Activated CD8-positive, alpha-beta memory T cell treated with anti-CD3 and anti-CD28 coated beads, Interleukin-2, amount 10 ng/mL, durations not matched to agents 7 days and 5 days (primary cell): ENCODE measurements at places on chromosomes 13 and 19.

GRCh38 chr13:30142486-30143211, 164.7 kb downstream of the KATNAL1 start:
- DNase-seq = no peak

- DNase-seq = no peak
Observed at GRCh38 chr19:13768510-13768909, 4.2 kb downstream of the MRI1 start.

- no peak for DNase-seq
Observed at GRCh38 chr13:59360108-59360507, 803.6 kb downstream of the DIAPH3 start.

- no peak for DNase-seq
Observed at GRCh38 chr19:10782795-10783194, 53.2 kb downstream of the TMED1 start.

DNA sequence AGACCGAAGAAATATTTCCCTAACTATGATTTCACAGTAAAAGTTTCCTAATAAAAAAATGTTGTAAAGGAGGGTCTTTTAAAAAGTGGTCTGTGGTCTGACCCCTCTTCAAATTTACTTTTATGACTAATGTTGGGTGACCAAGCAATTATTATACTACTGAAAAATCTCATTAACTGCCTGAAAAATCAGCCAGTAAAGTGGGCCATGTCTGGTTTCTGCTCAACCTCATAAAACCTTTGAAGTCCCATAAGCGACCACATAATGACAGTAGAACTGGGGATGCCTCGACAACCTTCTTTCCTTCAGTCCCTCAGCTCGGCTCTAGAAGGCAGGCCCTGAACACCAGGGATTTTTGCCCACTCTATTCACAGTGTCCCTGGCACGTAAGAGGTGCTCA, 434.3 kb downstream of the EFNB2 start:
- no peak for DNase-seq

DNA sequence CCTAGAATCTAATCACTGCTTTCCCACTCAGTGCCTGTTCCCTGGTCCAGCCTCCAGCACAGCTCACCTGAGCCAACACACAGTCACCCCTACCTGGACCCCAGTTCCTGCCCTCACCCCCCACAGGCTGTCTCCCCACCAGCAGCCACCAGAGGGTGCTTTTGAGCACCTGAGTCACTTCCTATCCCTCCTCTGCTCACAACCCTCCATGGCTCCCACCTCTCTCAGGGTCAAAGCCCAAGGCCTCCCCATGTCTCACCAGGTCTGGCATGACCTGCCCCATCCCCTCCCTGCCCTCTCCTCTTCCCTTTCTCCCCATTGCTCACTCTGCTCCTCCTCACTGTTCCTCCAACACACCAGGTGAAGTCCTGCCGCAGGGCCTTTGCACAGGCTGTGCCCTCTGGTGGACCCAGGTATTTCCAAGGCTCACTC, 7.1 kb upstream of the DPP9 start:
- DNase-seq = peak; percentile 76

DNA sequence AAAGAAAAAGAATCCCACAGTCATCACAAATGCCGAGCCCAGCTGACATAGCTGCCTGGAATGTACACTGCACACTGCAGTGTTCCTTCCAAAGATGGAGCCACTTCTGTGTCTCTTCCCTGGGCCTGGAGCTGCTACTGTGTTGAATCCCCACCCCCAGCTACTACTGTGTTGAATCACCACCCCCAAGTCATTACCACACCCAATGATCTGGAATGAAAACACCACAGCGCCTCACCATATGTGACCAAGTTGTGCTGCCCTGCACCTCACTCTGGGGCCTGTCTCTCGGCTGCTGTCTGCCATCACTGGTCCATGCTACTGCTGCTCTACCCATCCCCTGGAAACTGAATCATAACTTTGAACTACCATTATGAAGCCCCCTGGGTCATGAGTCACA, 861.2 kb downstream of the UQCRFS1 start:
- DNase-seq = no peak

DNA sequence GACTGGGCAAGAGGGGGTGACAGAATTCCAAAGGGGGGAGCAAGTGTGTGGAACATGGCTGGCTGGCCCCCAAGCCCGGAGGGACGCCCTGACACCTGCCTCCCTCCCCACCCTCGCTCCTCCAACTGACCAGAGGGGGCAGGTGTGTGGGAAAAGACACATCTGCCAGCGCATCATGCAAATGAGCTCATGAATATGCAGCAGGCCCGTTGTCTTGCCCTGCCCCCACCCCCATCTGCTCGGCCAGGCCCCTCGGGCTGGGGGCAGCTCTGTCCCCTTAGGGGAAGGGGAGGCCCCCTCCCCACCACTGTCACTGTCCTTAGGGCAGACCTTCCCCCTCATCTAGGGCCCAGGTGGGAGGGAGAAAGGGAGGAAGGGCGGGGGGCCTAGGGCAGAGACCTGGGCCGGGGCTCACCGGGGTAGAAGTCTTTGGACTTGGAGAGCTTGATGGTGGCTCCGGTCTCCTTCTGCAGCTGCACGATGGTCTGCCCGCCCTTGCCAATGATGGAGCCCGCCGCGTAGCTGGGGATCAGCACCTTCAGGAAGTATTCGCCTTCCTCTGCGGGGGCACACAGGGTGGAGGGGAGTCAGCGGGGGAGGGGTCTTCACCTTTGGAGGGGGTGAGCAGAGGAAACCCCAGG, 12.9 kb downstream of the NOVA2 start:
- DNase-seq = no peak

DNA sequence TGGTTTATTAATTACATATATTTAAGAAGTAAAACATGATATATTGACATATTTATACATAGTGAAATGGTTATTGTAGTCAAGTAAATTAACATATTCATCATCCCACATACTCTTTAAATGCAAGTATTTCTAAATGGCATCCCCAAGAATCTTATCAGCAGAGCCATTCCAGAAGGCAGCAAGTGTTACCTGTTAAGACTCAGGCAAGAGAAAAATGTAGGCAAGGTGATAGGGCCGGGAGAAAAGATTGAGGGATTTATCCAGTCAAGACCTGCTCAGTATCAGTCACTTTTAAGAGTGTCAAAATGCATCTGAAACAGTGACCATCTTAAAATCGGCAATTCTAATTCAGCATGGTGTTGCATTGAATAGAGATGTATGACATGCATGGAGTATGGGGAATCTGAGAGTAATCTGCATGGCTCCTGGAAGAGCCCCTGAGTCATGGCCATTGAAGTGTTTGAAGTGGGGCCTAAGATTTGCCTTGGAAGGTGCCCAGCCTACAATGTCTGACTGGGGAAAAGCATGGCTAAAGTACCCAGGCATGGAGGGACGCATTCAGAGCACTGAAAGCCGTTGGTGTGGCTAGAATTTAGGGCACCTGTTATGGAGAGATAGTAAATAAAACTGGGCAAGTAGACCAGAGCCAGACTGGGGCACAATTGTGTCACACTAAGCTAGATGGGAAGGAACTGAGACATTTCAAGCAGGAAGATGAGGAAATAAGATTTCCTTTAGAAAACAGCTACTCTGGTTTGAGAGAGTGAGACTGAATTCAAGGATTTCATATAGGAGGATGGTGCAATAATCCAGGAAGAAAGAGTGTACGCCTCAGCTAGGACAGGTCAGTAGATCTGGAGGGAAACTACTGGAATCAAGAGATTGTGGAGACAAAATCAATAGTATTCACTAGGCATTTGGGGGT, 25.0 kb upstream of the C1QTNF9B start:
- no peak for DNase-seq

DNA sequence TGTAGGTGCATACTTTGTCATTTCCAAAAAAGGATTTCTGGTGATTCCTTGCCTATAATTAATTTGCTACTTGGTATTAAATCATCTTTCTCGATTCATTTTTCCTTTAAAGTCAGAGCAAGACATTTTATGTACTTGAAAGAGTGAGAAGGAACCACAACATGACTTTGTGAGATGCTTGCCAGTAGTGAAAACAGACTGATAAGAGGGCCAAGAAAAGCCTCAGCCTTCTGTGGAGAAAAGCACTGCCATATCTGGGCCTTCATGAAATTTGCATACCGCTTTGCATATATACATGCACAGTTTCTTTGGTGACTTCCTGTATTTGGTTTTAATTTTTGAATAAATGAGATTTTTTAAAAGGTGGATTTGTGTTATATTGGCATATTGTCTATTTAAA, 128.4 kb downstream of the CDK8 start:
- DNase-seq = no peak

GRCh38 chr19:15249972-15250639, 17.9 kb upstream of the EPHX3 start:
- DNase-seq = no peak

DNA sequence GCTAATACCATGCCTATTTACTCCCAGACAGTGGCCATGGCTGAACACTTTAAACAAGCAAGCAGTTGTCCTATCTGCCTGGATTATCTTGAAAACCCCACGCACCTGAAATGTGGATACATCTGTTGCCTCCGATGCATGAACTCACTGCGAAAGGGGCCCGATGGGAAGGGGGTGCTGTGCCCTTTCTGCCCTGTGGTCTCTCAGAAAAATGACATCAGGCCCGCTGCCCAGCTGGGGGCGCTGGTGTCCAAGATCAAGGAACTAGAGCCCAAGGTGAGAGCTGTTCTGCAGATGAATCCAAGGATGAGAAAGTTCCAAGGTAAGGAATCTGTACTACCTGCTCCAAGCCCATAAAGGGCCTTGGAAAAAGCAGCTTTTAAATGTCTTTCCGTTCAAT, 8.6 kb downstream of the RFPL4AL1 start:
- DNase-seq = no peak

DNA sequence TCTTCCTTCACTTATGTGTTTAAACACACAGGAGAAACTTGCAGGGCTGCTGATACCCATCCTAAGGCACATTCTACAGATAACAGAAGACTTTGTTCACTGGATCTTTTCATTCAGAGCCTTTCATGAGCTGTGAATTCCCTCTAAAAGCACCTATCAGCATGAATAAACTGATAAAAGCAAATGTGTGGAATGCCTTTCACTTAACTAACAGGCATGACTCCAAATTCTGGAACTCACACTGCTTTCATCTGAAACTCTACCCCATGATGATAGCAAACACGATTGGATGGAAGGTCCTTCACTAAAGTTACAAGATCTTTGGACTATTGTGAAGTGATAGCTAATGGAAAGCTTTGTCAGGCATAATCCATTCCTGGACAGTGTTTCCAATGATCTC, 457.3 kb downstream of the EFNB2 start:
- DNase-seq = no peak

DNA sequence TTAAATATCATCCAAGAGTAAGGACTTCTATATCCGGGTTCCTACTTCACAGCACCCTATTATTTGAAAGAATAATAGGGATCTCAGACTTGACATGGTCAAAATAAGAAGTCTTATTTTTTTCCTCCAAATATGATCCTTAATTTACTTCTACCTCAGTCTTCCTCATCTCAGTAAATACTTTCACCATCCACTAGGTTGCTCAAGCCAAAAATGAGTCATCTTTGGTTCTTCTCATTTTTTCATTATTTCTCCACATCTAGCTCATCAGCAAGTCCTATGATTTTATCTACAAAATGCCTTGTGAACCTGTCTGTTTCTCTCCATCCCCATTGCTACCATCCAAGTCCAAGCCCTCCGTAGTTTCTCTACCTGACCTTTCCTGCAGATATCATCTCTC, 121.9 kb upstream of the GJB6 start:
- no peak for DNase-seq

GRCh38 chr19:8069096-8069973, 16.8 kb downstream of the CCL25 start:
- DNase-seq = no peak

GRCh38 chr19:32352241-32352630, 6.8 kb downstream of the ZNF507 start:
- no peak for DNase-seq

DNA sequence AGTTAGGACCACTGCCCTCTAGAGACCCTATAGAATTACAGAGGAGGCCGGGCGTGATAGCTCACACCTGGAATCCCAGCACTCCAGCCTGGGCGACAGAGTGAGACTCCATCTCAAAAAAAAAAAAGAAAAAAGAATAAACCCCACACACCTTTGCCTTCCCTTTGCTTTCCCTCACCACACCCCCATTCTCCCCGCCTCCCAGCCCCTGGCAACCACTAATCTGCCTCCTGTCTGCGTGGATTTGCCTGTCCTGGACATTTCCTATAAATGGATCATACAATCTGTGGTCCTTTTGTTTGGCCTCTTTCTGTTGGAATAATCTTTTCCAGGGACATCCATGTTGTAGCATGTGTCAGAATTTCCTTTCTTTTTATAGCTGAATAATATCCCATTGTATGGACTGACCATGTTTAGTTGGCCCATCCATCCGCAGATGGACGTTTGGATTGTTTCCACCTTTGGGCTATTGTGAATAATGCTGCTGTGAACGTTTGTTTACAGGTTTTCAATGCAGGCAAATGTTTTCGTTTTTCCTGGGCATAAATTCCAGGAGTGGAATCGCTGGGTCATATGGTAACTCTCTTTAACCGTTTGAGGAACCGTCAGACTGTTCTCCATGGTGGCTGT, 15.3 kb downstream of the NACC1 start:
- no peak for DNase-seq
